Activated CD4-positive, alpha-beta T cell treated with anti-CD3 and anti-CD28 coated beads for 24 hours (primary cell): ENCODE measurements at places on chromosomes 12 and 14.

- peak; percentile 69 for DNase-seq
Observed at GRCh38 chr12:48890657-48891418, 25.2 kb upstream of the RND1 start.

DNA sequence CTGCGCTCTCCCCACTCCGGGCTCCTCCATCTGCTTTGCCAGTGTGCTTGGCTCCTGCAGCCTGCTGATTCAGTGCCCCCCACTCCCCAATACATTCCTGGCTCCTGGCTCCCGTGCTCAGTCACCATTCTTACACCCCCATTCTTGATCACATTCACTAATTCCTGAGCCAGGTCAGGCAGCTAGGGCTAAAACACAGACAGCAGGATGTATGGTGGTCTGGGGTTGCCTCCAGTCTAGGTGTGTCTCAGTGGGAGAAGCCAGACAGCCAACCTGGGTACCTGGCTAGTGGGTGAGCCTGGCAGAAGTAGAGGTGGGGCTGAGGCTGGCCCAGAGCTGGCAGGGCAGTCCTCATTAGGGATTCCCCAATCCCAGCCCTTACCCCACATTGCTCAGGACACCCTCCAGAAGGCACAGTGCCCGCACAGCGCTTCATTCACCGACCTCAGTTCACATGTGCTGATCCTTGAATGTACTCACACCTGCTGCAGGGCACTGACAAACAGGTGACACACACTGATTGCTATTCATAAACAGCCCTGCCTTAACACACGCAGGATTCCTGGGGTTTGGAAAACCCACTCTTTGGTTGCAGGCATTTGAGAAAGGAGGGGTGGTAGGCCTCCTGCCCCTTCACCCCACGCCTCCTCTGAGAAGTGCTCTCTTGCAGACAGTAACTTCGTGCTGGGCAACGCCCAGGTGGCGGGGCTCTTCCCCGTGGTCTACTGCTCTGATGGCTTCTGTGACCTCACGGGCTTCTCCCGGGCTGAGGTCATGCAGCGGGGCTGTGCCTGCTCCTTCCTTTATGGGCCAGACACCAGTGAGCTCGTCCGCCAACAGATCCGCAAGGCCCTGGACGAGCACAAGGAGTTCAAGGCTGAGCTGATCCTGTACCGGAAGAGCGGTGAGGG, 1.7 kb downstream of the KCNH3 start:
- no peak for DNase-seq

DNA sequence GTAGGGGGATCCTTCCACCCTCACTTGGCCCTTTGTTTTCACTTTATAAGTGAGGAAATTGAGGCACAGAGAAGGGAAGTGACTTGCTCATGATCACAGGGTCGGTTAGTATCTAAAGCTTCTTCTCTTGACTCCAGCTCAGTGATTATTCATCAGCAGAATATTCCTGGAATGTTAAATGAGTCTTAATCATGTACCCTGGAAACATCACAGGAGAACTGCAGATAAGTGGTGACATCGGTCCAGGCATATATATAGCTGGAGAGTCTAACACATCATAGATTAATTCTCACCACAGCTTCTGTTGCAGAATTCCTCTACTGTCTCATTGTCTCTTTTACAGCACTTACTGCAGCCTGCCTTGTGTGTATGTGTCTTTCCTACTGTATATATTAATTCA, 69.9 kb downstream of the PAH start:
- no peak for DNase-seq

DNA sequence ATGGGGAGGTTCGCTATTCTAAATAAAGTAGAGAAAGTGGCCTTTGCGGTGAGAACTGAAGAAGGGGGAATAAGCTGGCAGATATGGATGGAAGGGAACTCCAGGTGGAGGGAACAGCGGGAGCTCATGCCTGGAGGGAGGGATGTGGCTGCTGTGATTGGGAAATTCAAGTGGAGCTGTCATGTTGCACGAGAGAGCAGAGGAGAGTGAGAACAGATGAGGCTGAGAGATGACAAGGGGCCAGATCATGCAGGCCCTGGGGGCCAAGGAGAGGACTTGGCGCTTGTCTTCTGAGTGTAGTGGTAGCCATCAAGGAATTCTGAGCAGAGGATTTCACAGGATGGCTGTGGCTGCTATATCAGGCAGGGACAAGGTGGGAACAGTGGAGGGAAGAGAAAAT, 35.0 kb downstream of the TGFB3 start:
- no peak for DNase-seq

DNA sequence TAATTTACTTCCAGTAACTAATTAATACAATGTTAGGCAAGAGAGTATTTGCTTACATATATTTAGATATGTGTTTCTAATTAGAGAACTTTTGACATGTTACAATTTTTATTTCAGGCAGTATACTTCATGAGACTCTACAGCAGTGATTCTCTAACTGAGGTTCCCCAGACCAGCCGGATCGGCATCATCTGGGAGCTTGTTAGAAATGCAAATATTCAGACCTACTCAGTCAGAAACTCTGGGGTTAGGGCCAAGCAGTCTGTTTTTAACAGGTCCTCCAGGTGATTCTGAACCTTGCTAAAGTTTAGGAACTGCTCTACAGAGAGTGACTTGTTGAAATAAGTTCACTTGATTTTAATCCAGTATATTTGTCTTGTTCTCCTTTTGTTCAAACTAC, 46.5 kb downstream of the ARID2 start:
- DNase-seq = no peak

DNA sequence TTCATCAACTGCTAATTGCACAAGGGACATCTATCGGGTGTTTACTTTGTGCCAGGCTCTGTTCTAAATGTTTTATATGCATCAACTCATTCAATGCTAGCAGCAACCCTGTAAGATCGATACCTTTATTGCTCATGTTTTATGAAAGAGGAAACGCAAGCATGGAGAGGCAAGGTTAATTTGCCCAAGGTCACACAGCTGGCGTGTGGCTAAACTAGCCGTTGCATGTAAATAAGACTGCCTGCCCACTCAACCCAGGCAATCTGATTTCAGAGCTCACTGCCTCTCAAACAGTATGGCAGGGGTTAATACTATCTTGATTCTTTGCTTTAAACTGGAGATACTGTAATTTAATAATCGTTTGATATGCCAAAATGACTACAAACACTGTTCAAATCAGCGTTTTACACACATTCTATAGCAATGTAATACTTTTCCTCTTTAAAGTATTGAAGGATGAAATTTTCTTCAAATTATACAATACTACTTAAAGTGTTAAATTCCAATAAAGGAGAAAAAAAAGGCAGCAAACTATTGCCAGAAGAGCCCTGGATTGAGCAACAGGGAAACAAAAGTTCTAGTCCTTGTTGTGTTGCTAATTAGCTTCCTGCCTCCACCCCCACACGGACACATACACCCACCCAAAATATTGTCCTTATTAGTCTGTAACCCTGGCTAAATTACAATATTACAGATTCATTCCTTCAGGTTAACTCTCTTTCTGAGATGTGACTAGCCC, 39.1 kb upstream of the DHRS7 start:
- DNase-seq = no peak

DNA sequence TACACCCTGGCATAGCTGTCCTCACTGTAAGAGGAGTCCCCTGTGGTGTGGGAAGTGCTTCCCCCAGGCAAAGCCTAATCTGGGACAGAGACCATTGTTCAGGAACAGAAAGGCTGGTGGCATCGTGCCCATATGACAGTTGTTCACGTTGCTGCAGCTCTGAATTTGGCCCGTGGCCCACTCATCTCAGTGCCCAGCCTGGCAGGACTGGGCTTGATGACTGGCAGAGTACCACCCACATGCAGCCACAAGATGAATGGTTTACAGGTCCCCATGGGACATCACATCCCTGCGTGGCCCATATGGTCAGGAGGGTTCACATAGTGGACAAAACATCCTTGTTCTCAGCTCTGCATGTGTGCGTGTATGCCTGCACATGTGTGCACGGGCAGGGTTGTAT, 17.5 kb downstream of the IQSEC3 start:
- DNase-seq = no peak

DNA sequence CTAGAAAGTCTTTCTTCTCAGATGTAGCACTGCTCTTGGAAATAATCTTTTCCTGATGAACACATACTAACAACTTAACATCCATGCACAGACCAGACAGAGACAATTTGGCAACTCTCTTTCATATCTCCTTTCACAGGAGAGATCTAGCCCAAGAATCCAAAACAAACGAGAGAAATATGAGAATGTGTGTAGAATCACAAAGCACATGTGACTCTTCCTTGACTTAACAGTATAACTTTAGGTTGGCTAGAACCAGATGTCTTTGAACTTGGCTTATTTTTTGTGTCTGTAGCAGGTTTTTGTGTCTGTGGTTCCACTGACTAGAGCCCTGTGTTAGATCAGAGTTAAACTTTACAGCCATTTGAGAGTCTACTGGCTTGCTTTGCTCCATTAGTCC, 114.2 kb downstream of the STXBP6 start:
- DNase-seq = no peak

- no peak for DNase-seq
Observed at GRCh38 chr12:124844411-124845397, 19.0 kb downstream of the SCARB1 start.

DNA sequence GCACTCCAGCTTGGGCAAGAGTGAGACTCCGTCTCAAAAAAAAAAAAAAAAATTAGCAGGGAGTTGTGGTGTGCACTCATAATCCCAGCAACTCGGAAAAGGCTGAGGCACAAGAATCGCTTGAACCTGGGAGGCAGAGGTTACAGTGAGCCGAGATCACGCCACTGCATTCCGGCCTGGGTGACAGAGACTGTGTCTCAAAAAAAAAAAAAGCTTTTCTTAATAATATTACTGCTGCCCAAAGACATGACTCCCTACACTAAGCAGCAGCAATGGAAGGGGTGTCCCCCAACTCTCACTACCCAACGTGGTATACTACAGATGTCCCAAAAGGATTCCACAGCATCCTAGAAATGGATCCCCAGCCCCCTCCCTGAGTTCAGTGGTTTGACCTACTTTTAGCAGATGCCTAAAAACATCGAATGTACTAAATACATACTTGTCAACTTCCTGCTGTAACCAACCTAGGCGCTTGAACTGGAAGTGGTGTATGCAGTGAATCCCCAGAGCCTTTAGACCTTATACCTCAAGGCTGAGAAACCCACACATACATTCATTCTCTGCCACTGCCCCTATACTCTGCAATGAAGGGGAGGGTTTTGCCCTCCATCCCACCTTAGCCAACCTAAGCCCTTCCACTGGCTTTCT, 8.5 kb upstream of the FKBP11 start:
- no peak for DNase-seq

- no peak for DNase-seq
Observed at GRCh38 chr12:91367234-91367849, 184.7 kb upstream of the DCN start.

DNA sequence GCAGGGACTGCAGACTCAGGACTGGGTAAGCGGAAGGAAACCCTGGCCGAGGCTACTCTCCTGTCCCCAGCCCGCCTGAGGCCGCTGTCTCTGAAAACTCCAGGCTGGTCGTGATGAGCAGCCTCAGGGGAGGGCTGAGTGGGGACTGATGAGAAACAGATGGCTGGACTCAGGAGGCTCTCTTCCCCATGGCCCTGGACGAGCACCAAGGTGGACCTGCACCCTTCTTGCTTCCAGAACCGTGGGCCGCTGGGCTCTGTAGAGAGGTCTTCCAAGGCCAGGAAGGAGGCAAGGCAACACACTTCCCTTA, 1.1 kb downstream of the TEX22 start:
- no peak for DNase-seq

GRCh38 chr12:107493666-107494065, 191.9 kb upstream of the PWP1 start:
- DNase-seq = no peak

- DNase-seq = no peak
Observed at GRCh38 chr14:66503532-66503931, 4.4 kb upstream of the GPHN start.

- DNase-seq = no peak
Observed at GRCh38 chr14:76546426-76547221, 170.7 kb downstream of the ESRRB start.

DNA sequence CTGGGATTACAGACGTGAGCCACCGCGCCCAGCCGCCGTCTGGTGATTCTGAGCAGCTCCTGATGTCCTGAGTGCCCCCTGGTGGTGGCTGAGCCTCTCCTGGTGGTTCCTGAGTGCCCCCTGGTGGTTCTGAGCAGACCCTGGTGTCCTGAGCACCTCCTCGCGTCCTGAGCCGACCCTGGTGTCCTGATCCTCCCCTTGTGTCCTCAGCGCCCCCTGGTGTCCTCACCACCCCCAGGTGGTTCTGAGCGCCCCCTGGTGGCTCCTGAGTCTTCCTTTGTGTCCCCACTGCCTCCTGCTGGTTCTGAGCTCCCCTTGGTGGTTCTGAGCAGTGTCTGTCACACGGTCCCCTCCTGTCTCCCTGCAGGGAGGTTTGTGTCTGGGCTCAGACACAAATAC, 1304.9 kb downstream of the TMEM121 start:
- DNase-seq = peak; percentile 60

DNA sequence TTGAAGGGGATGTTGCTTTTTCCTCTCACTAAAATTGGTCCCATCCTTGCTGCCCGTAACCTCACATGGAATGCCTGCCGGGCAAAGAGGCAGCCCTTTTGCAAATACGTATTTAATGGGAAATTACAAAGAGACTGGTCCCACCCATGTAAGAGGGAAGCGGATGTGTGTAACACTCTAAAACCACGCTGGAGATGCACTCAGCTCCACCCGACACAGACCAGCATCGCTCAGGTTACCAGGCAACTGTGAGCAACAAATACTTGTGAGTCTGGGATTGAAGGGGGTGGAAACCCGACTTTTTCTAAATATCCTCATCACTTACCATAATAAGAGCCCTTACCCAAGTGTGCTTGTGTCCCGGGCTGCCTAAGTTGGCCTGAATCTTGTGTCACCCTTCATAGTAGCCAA, 47.7 kb downstream of the ELK3 start:
- DNase-seq = no peak

- no peak for DNase-seq
Observed at GRCh38 chr12:132319991-132320570, 9.3 kb downstream of the GALNT9 start.

DNA sequence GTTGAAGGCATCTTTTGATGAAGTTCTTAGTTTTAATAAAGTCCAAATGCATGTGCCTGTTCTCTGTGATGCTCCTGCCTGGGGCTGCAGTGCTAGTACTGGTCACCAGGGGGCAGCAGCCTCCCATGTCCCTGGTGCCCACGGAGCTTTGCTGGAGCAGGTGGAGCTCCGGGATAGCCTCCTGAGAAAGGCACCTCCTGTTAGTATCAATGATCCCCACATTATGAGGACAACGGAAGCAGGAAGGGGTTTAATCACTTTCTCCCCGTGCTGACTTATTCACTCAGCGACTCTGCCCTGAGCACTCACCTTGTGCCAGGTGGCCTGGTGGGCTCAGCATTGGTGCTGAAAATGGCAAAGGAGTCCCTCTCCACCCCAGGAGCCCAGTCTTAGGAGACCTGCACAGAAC, 123.0 kb upstream of the PZP start:
- DNase-seq = peak; percentile 54

DNA sequence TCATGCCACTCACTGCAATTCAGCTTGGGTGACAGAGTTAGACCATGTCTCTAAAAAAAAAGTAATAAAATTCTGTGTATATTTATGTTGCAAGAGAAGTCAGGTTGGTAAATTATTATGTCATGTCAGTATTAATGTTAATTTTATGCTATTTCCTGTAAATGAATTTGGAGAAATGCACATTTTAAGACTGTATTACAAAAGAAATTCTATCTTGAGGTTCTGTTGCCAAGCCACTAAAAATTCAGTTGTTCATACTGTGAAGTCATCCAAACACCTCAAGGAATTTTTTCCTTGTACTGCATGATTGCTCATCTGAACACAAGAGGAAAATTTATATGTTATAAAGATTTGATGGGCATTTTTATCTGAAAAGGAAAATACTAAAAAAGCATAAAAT, 23.3 kb upstream of the HMGA2 start:
- no peak for DNase-seq
